CD8-positive, alpha-beta memory T cell (primary cell): ENCODE measurements at places on chromosomes 3 and 15.

DNA sequence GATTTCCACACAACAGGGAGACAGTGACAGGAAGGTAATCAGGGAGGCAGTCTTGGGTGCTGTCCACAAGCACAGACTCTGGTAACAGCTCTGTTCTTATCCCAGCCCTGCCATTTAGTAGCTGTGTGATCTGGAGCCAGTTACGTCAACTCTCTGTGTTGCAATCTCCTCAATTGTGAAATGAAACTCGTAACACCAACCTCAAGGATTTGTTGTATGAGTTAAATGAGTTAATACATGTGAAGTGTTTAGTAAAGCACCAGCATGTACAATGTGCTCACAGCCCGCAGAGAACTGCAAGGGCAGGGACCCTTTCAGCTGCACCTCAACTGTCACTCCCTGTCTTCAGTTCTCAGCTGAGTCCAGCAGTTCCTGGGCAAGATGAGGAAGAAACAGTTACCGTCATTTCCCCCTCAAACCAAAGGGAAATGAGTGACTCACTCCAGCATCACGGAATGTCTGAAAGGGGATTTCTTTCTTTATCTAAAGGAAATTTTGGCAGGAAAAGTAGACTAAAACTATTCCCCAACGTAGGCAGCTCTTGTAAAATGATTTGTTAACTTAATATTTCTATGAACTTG, 39.9 kb upstream of the MB21D2 start:
- no peak for DNase-seq

- DNase-seq, result no peak
Measured at GRCh38 chr15:63163217-63163616, 5.9 kb upstream of the RPS27L start.

- DNase-seq, result no peak
Measured at GRCh38 chr3:124157748-124158147, 165.8 kb upstream of the ROPN1 start.

- DNase-seq, result no peak
Measured at GRCh38 chr3:127745656-127746399, 73.1 kb downstream of the ABTB1 start.

DNA sequence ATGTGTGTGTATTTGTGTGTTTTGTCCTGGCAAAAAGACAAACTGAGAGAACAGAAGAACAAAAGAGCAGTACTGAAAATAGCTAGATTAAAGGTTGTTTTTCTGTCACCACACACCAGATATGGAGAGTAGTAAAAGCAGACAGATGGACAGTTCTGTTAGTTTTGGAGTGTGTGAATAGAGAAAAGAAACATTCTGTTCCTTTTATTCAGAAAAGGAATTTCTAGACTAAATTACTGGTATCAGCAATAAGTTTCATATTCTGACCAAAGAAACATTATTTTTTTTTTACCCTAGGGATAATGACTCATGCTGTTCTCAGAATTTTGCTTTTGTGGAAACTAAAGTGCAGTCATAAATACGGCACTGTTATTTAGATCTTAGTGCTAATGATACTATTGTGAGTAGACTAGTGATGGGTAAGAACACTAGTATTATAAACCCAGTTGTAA, 32.9 kb downstream of the PIK3CA start:
- no peak for DNase-seq

DNA sequence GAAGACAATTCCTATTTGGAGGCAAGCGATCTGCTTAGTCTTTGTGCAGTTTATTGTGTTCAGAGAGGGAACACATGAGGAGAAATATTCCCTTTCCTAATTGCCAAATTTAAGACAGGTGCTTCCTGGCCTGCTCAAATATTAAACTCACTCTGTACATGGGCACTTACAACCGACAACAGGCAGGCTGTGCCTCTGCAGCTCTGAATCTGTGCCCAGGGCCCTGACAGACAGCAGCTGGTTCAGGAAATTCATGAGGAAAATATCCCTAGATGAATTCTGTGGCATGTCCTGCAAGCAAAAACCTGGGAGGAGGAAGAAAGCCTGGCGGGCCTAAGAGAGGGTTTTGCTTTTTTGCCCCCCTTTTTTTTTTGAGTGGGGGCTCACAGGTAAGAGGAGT, 169.3 kb upstream of the TRIM42 start:
- DNase-seq, result no peak

DNA sequence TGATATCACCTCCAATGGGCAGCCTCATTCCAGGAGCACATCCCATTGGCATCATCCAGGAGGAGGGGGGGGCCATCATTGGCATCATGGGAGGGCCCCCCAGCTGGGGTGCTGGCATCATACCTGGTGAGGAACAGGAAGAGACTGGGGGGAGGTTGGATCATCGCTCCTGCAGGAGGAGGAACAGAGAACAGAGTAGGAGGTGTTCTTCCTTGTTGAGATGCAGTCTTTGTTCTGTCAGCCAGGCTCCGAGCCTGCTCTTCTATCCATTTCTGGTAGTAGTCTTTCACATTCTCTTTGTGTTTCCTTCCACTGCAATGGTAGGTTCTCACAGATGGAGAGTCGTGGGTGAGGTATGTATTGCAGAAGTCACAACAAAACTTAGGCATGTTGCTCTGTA, 16.7 kb upstream of the ERICH6 start:
- DNase-seq, result no peak

DNA sequence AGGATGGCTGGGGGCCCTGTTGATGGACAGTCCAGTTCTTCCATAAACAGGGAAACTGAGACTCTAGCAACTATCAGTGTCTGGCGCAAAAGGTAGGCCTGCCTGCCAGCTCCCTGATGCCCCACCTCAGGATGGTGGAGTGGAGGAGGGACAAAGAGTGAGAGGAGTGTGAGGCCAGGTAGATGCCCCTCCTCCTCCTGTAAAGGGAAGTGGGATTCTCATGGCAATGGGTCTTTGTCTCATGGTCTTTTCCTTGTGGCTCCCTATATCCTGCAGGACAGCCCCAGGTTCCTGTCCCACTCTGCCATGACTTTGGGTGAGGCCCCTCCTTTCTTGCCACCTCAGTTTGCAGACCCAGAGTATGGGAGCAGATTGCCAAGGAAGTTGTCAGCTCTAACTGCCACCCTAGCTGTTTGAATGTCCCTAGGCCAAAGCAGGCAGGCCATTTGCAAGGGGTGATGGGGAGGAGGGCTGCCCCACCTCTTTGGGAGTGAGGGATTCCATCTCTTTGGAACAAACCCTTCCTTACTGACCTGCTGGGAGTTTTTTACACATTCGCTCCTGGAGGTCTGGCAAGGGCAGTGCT, 2.8 kb upstream of the DNAH1 start:
- no peak for DNase-seq

- peak; percentile 99 for DNase-seq
Measured at GRCh38 chr15:58749532-58750337, at the start of gene ADAM10. Gene ADAM10, minus strand, starts transcription at chr15:58749707. Its CDS starts 173 bp downstream, at chr15:58749534.

GRCh38 chr15:88066636-88067330, 189.8 kb downstream of the NTRK3 start:
- DNase-seq, result no peak

DNA sequence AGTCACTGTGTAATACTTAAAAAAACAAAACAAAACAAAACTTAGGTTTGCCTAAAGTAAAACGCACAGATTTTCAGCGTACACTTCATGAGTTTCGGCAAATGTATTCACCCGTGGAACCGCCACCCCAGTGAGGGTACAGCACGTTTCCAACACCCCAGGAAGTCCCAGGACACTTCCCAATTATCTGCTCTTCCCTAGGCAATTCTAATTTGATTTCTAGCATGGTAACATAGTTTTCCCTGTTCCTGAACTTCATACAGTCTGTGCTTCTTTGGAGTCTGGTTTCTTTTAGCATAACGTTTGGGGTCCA, 497 bp upstream of the CLASP2 start:
- no peak for DNase-seq

DNA sequence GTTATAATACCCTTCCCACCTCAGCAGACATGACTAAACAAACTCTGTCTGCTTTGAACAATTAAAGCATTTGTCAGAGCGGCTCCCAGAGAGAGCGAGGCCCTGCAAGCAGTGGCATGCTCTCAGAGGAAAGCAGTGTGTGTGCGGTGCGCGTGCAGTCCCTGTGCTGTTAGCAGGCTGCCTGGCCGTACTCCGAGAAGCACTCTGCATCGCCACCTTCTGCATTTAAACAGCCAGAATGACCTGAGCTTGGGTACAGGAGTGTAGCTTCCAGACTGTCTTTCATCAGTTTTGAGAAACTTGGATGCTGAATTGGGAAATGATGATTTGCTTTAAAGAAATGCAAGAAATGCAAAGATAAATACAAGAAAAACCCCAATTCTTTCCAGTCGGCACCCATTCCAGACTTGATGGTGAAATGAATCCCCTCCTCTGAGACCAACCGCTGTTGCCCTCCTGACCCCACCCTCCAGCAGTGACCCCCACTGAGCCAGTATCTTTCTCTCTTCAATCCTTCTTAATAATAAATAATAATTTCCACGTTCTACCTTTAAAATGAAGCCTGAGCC, 113.5 kb downstream of the VGLL4 start:
- DNase-seq, result no peak

DNA sequence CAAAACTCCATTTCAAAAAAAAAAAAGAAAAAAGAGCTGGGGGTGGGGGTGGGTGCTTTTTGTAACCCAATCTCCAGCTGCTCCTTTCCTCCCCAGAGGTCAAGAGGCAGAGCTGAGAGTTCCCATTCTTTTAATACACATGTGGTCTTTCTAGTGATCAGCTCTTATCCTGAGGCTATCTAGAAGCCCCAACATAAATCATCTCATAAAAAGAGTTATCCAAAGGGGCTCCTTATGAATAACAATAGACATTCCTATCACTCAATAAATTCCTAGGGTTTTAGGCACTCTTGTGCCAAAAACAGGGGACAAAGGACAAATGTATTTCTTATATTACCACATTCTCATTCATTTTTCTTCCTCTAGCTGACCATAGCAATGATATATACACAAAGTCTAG, 25.1 kb upstream of the GAP43 start:
- no peak for DNase-seq

DNA sequence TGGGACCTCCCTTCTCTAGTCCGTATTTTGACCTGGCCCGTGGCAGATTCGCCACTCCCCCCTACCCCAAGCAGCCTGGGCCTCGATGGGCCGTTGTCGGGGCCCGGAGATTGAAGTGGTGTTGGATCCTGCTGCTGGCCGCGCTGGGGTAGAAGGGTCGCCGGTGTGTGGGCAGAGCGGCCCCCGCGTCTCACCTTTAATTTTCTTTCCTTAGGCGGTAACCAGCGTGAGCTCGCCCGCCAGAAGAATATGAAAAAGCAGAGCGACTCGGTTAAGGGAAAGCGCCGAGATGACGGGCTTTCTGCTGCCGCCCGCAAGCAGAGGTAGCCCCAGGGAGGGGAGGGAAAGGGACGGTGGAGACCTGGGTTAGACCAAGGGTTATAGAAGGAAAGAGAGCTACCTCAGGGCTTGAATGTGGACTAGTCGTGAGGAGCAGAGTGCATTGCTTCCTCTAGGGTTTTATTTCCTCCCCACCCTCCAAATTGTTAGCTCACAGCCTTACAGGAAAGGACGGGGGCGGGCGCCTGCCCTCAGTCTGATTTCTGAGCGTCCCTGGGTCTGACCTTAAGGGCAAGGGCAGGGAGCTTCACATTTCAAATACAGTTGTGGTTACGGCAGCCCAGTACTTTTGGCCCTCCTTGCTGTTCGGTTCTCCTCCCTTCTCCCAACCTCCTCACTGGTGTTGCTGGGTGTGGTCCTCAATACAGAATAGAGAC, 799 bp downstream of the SERF2 start:
- DNase-seq, result peak; percentile 19

DNA sequence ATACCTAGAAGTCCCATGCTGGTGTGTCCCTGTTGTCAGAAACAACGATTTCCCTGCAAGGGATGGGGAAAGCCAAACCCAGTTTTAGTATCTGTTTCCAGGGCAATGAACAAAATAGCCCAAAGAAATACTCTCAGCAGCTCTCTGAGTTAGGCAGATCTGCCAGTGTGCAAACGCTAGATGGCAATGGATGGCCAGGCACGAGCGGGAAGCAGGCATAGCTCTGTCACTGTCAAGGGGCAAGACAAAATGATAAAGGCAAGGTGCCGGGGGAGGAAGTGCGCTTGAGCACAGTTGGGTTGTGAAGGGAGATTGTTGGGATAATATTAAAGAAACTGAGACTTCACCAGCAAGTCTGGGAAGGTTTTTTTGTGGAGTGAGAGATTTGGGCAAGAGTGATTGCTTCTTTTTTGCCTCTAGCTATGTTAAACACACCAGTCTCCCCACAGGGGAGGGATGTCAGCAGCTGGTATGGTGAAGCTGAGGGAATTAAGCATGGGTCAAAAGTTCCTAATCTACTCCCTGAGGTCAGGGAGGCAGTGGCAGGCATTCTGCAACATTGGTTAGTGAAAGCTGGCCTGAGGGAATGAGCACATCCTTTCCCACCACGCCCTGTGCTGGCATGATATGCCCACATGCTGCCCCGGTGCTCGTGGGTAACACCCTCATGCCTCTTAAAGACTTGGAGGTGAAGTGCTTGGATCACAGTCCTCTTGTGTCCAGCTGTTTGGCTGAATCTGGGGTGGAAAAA, 117.5 kb downstream of the PDCD6IP start:
- DNase-seq, result no peak

- no peak for DNase-seq
Measured at GRCh38 chr3:197520311-197521276, 35.2 kb downstream of the BDH1 start.

DNA sequence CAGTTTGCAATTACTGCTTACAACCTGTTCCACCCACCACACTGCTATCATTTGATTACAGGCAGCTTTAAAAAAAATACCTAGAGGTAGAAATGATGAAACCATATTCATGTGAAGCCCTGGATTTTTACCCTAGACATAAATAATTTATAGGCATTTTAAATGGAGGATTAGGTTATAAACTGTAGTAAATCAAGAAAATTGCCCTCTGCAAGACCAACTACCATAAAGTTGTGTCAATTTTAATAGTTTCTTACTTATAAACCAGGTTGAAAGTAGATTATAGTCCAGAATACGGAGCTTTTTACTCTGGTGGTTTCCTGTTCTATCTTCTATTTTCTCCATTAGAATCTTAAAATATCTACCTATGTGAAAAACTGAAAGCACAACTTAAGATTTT, 13.9 kb downstream of the TNIK start:
- DNase-seq, result no peak

- no peak for DNase-seq
Measured at GRCh38 chr15:43118829-43119228, 13.0 kb upstream of the UBR1 start.

GRCh38 chr3:194208709-194209108, 72.8 kb downstream of the HES1 start:
- DNase-seq, result no peak

GRCh38 chr3:52213005-52213404, 12.4 kb downstream of the TLR9 start:
- no peak for DNase-seq
